Stimulated activated CD8-positive, alpha-beta memory T cell treated with anti-CD3 and anti-CD28 coated beads, Interleukin-7, amount 100 ng/mL, for 1 hour (primary cell): ENCODE measurements at places on chromosomes 4 and X.

DNA sequence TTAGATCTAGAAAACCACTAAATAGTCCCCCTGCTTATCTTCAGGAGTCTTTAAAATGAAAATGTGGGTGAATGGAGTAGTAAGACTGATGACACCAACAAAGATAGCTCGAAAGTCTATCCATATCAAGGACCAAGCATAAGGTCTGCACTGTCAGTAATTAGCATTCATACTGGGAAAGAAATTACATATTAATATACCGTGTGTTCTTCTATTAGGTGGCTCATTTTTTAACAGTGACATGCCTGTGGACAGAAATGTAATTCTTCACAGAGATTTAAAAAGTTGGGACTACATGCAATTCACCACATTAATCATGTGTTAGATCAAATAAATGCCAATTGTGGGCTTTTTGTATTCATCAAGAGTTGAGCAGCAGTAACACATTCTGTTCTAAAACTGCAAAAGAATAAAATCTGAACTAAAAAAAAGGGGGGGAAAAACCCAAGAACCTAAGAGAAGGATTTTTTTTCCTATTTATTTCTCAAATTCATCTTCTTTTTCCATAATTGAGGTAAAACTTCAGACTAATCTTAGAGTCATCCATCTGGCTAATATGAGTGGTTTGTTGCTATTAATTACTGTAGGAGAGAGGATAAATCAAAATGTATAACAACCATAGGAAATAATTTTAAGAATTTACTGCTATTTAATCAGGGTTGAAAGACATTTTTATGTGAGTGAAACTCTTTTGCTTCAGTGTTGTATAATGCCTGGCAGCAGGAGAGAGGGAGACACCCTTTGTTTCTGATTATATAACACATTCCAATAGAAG, 386.7 kb upstream of the IGFBP7 start:
- no peak for DNase-seq

DNA sequence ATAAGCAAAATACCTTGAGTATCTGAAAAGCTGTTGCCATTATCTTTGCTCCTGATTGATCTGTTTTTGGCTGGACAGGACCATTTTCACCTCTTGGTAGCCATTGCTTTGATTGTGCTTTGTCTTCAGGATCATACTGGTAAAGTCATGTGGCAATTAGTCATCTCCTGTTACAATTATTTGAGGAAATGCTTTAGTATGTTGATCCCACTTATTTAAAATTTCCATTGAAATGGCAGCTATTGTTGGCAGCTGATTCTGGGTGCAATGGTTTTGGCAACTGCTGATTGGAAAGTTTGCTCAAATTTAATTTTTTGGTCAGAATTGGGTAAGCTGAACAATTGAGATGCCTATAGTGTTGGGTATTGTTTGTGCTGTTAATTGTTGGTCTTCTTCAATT, 238.3 kb upstream of the TLL1 start:
- DNase-seq = no peak

GRCh38 chr4:24995346-24995919, 35.3 kb downstream of the LGI2 start:
- no peak for DNase-seq

- DNase-seq = no peak
Observed at GRCh38 chrX:10111364-10112148, 45.2 kb upstream of the CLCN4 start.

GRCh38 chr4:109998867-109999584, 86.3 kb downstream of the EGF start:
- no peak for DNase-seq

- no peak for DNase-seq
Observed at GRCh38 chr4:147050356-147050765, 104.7 kb upstream of the TTC29 start.

DNA sequence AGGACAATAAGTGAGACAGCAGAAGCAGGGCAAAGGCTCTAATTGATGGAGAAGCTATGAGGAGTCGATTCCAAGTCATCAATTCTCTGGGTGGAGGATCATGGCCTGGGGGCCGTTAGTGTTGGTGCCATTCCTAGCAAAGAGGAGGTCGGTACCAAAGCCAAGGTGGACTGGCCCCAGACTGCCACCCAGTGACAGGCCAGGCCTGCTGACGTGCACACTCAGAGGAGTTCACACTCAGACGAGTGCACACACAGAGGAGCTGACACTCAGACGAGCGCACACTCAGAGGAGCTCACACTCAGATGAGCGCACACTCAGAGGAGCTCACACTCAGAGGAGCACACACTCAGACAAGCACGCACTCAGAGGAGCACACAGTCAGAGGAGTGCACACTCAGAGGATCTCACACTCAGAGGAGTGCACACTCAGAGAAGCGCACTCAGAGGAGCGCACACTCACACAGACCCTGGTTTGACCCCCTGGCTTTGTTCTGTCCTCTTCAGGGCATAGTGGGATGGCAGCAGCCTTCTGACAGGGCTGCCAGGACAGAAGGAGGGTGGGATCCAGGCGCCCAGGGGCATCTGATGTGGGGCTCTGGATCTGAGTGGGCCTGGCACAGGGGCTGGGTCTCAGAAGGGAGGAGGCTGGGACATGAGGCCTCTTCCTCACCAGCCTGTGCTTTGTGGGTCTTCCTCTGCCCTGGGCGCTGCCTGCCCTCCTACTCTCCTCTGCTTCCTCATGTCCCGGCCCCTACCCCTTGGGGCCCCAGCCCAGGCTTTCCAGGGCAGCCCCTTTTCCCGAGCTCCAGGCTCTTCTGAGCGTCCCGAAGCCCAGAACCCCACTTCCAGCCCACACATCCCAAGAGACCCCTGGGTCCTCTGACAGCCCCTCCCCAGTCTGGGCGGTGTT, 41.7 kb upstream of the NKX1-1 start:
- no peak for DNase-seq

- DNase-seq = no peak
Observed at GRCh38 chr4:158835226-158836001, 66.6 kb downstream of the FNIP2 start.

- no peak for DNase-seq
Observed at GRCh38 chr4:751676-752075, 46.0 kb downstream of the PCGF3 start.
